ENCODE measurements at places on chromosomes 5 and 9.

DNA sequence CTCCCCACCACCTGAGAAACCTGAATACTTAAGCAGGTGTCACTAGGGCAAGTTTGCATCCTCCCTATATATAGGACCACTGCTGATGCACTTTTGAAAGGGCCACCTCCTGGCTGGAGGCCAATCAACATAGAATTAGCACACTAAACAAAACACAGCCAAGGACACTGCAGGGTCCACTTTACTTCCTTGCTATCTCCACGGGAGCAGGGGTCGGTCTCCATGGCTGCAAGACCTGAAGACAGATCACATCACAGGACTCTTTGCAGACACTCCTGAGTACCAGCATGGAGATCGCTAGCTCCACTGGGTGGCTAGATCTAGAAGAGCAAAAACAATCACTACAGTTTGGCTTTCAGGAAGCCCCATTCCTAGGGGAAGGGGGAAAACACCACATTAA lies 72.3 kb downstream of the C9orf153 start:
- no peak for DNase-seq

DNA sequence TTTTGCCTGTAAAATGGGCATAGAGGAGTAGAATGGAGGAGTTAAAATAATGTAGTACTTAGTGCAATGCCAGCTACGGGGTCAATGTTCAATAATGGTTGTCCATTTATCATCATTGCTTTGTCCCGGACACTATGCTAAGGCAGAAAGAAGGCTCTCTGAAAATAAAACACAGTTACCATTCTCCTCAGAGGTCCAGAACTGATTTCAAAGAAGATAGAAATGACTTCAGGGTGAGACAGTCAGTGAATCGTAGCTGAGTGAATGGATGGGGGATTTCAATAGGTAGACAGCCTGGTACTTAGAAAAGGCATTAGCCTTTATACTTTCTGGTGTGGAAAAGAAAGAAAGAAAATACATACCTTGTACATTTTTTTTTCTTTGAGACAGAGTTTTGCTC lies 1.2 kb upstream of the AK3 start:
- DNase-seq, result no peak

DNA sequence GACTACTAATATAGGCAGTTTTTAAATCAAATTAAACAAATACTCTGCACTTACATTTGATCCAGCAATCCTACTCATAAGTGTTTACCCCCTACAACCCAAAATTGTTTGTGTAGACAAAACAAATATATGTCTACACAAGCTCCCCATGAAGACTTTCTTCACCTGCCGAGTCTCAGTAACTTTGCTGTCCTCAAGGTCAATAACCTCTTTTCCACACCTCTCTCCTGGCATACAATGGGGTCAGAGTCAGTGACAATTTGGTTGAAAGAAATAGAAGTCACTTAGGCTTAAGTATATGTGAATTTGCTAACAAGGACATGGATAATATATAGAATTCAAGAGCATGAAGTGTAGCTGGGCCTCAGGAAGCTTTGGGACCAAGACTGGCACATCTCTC lies 29.1 kb downstream of the APBA1 start:
- no peak for DNase-seq

DNA sequence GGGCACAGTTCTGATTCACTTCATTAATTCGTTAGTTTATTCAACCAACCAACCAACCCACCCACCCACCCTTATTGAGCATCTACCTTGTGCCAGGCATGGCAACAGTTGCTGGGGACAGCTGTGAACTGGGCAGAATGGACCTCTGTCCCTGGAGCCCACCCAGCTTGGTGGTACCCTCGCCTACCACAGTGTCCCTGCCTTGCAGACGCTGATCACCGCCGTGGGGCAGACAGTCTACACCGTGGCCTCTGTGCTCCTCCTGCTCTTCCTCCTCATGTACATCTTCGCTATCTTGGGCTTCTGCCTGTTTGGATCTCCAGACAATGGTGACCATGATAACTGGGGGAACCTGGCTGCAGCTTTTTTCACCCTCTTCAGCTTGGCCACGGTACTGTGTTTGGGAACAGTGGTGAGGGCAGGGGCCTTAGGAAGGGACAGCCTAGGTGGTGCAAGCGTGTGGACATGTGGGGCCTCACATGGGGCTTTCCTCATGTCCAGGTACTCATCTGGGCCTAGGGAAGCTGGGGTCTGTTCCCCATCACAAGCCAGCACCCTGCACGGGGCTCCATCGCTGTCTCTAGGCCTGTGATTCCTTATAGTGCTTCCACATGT lies 26.2 kb downstream of the PITX1 start:
- no peak for DNase-seq

DNA sequence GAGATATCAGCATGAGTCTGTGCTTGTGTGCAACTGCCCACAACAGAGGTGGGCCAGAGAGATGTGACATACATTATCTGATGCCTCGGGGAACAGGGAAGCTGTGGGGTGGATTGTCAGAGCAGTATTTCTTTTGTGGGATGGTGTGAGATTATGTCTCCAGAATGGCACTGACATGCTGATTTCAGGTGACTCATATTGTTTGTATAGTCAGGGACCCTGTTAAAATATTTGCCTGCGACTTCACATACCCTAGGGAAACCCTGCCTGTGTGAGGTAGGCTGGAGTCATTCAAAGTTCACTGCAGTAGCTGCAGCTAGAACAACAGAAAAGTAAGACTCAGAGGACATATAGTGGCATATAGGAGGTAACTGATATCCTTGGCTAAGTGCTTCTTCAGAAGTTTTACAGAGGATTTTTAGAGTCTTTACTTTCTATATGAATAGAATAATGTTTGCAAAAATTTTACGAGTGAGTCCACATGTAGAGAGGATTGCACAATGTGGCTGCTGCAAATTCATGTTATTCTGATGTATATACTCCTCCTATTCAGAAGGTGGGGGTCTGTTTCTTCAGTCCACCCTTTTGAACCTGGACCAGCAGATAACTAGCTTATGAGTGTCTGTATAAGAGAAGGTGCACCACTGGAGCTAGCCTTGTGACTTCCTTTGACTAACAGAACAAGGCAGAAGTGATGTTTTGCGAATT lies 89.3 kb downstream of the MACIR start:
- no peak for DNase-seq

DNA sequence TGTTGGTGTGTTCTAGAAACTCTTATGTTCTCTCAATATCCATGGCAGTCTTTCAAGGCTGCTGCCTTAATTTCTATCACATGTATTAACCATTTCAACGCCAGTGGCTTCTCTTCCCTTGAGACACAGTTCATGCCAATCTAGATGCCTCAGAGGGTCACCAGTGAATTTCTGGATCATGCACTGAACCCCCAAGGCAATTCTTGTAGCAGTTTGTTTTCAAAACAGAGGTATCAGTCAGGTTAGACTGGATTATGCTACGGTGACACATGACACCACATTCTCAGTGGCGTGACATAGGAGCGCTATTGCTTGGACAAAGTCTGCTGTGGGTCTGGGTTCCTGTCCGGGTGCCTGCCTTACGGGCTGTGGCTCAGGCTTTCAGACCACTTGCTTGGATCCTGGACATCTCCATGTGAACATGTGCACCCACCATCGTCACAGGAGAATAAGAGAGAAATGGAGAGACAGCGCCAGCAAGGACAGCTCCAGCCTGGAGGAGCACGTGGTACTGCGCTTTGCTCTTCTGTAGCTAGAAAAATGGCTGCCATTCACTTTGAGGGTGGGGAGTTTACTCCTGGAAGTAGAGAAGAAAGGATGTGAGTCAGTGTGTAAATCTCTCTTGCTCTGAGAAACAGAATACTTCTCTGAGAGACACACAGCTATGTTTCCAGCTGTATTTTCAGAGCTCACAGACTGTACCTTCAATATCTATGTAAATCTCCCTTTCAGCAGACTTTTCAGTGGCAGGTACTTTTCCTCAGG lies 329.3 kb upstream of the ADCY2 start:
- DNase-seq, result no peak

DNA sequence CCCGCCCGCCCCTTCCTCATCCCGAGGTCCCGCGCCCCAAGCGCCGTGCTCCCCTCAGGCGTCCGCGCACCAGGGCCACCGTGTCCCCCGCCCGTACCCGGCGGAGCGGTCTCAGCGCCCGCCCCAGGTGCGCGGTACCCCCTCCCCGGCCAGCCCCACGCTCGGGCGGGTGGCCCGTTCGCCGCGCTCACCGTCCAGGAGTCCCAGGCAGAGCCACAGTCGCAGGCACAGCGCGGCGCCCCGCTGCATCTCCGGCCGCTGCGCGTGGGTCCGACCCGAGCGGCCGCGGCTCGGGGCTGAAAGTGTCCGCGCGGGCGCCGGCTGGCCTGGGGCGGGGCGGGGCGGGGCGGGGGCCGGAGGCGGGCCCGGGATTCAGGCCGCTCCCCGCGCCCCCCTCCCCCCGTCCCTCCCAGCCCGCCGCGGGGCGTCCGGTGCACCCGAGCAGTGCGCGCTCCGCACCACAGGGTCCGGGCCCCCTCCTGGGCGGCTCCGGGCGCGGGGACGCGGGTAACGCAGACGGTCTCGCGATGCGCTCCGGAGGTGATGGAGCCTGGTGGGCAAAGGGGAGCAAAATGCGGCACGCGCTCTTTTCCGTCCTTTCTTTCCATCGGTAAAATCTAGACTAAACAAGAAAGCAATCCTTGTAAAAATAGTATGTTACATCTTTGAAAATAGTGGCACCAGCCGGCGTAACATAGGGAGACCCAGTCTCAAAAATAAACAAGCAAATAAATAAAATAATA lies at the start of gene FLT4:
Gene FLT4, minus strand, starts transcription at position 304 of the 743 bp plus-strand sequence. Its CDS starts 55 bp downstream, at position 249.
- no peak for DNase-seq

DNA sequence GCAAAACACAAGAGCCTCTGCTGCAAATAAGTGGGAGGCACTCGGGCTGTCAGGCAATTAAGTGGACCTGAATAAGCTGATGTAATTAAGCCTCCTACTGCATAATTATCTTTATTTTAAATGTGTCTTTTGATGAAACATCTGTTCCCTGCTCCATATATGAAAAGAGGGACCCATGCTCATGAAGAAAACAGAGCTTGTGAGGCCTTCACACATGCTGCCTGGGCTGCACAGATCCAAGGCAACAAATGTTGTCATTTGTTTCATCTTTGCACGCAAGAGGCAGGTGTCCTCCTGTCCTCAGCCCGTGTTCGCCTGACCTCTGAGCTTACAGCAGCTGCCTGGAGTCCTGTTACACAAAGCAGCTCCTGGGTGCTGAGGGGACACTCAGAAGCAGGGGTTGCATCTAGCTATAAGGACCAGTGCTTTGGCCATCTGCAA lies 381.1 kb downstream of the ZNF608 start:
- DNase-seq, result no peak

- no peak for DNase-seq
Observed at GRCh38 chr5:109901628-109901981, 211.9 kb downstream of the MAN2A1 start.

GRCh38 chr9:84404095-84404686 lies 63.6 kb upstream of the SLC28A3 start:
- no peak for DNase-seq

GRCh38 chr9:106284296-106284695 lies 578.7 kb upstream of the ZNF462 start:
- no peak for DNase-seq

DNA sequence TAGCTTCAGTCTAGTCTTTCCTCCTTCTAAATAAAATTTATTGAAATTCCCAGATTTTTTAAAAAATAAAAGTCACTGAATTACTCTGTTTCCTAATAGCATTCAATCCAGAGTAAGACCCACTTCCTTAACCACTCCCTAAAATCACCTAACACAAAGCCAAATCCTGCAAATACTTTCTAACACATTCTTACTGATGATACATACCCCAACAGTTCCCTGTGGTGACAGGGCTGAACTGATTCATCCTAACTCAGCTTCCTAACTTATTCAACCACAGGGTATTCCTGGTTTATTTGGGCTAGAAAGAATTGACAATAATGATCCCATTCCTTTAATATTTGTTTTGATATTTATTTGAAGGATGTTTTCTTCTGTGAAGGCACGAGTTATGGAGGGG lies 40.7 kb upstream of the ZNF300 start:
- peak; percentile 32 for DNase-seq

DNA sequence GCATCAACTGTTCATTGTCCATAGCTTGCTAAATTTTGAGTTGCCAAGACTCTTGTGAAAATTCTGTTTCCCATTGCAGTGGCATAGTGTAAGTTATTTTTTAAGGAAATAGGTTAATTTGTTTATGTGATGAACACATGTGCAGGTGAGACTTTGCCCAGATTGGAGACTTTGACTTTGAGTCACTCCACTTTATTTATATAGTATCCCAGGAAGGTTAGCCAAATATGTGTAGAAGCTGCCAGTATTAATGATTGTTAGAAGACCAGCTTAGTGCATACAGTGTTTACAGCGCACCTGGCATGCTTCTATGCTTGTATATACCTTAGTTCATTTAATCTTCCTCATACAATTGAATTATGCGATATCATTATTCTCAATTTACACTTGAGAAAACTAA lies 51.0 kb downstream of the MTAP start:
- no peak for DNase-seq

DNA sequence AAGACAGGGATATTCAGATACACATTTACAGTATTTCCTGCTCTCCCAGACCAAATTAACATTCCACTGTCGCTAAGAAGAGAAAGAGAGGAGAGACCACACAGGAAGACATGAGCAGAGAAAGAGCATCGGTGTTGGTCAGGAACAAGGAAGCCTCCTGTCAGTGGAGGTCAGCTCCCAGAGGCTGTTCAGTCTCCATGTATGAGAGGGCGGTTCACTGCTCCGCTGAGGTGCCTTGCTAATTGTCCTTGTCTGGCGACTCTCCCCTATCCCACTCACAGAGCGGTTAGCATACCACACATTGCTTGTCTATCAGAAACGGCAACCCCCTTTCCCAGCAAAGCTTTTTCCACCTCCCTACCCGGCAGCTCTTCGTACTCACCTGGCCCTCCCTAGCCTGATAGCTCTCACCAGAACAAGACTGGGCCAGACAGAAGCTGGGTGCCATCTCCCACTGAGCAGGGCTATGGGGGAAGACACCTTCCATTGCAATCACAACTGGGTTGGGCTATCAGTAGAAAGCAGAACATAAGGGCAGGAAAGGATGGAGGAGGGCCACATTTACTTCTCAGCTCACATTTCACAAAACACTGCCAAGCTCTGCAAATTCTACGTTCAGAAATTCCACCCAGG lies 58.6 kb upstream of the LMNB1 start:
- no peak for DNase-seq

All from AG10803 (cell line).